ENCODE measurements at places on chromosomes 7 and 10. TPM values are rescaled to one million over a fixed set of nuclear protein-coding genes. Genes with fewer than 3 reads are reported as not detected.

Gene ZNF655
- 58.6 TPM for total RNA-seq

Gene SPDYE16
- not detected for total RNA-seq

Gene TMEM213
- not detected for total RNA-seq

Gene OR6V1
- not detected for total RNA-seq

Gene C10orf53
- not detected for total RNA-seq

Gene PITX3
- 0.46 TPM for total RNA-seq

Gene NRAP
- not detected for total RNA-seq

Gene FOXI2
- total RNA-seq = not detected
